ENCODE measurements at places on chromosomes 13 and 19. TPM values are rescaled to one million over a fixed set of nuclear protein-coding genes. Genes with fewer than 3 reads are reported as not detected.
A peak's percentile ranks its signal among the peaks of the same experiment; 100 is the strongest.

The ZNF221 gene
- total RNA-seq = 4.3 TPM

DNA sequence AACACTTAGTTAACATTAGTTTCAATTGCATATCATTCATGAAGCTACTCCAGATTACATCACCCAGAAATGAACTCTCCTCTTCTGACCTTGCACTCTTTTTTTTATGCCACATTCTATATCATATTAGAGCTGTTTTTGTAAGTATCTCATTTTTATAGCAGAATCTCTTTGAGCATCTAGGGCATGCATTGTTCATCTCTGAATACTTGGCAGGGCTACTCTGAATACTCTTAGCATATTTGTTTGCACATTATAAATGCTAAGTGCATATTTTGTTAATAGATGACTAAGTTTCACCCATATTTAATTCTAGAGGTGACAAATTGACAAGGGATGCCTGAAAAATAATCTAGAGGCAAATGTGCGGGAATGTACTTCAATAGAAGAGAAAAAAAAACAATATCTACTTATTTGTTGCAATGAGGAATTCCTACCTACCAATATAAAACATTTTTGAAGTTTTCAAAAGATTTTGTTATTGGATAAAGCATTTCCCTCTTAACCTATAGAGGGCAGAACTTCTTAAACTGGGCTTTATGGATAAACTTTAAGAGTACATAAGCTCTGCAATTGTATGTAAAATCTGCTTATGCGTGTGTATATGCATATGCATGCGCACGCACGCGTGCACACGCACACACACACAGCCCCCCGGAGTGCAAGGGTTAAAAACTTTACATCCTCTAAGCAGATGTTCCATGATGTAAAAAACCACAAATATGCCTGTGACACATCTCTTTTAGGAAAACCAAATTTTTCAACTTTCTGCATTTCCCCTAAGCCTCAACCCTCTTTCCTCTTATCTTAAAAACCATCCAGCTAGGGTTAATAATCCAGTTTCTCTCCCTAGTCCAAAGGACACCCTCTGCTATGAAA is 73.0 kb upstream of the OXGR1 start:
- no peak for DNase-seq

DNA sequence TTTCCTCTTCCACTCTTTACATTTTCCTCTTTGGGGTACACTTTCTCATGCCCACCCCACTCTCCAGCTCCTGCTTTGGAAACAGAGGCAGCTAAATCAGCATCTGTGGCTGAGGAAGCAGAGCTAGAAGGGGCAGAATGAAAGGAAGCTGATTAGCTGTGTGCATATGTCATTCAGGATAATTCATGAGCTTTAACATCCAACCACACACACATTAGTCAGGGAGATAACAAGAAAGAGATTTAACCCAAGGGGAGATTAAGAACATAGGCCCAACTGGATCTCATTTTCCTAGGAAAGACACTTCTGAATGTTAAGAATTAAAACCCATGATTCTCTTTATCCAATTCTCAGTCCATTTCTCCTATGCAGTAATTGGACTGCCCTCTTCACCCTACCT is 405.5 kb downstream of the TBC1D4 start:
- DNase-seq = no peak

The PINLYP gene
- 4.4 TPM for total RNA-seq

- DNase-seq = peak; percentile 52
These were observed 196.5 kb upstream of the TSHZ3 start for GRCh38 chr19:31545777-31546176.

DNA sequence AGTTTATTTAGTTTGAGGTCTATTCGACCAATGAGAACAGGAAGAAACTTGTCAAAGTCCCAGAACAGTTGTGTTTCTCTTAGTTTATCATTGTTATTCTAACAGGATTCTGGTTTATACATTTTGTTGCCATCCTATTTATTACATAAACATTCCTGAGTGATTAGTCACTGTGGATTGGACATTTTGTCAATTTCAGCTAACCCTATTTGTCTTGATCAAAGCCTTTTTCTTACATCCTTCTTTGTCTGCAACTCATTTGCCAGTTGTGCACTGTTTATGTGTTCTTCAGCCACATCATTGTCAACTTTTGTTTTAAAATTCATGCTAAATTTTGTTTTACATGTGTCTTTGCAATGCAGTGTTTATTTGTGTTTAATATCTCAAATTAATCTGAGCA is 886.0 kb upstream of the SLC10A2 start:
- DNase-seq = no peak

GRCh38 chr13:41501281-41501680 is 43.9 kb downstream of the RGCC start:
- no peak for DNase-seq
